ENCODE measurements at places on chromosomes 1 and 21.

DNA sequence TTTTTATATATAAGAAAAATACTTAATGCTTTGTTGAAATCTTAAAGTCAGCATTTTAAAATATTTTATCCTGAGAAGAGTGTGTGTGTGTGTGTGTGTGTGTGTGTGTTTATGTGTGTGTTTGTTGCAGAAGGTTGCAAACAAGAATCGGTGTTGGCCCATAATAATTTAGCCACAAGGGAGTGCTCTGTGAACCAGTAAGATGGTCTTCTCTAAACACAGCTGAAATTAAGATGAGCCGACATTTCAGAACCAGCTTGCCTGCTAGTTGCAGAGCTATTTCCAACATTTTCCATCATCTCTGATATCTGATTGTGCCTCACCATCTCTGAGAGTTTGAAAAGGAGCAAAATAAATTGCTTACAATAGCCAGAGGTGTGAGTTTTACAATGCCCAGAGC, 158.8 kb upstream of the SGIP1 start:
- DNase-seq: no peak

DNA sequence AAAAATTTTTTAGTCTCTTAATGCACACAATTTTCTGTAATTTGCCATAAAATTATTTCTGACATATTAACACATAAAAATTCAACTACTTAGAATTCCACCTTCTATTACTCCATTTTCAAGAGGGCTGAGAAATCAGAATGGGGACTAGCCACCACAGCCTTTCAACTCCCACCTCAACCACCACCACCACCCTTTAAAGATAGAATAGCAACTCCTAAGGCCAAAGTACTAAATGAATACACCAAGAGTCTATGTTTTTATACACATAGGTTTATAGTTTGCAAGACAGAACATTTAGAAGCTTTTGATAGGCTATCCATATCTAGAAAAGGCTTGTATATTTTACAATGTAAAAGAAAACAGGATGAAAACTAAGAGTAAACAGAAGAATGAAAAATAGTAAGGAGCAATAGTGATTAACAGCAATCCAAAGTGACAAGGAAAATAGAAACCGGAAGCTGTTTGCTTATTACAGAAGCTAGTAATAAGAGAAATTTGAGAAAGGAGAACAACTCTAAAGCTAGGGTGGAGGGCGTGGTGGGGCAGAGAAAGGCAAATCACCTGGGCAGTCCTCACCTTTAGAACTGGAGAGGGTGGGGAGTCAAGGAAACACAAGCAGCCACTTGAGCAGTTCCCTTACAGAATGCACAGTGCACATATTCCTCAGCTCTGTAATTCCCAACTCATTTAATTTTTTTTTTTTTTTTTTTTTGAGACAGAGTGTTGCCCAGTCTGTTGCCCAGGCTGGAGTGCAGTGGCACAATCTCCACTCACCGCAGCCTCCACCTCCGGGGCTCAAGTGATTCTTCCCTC, 27.7 kb downstream of the EPS15 start:
- DNase-seq: peak; percentile 55

DNA sequence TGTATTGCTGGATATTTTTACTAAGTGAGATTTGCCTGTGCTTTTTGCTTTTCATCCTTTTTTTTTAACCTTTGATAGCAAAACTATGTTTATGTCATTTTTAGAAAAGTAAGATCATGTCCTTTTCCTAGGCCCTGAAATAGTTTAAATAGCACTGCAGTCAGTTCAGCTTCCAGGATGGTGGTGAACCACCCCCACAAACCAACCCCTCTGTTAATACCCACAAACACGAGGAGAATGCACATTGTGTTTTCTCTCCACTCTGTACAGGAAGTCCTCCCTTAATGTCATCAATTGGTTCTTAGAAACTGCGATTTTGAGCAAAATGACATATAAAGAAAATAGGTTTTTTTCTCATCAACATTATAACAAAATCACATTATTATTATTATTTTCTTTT, 117.7 kb upstream of the DSCAM start:
- DNase-seq: no peak

GRCh38 chr1:53115403-53116306, 26.8 kb downstream of the SLC1A7 start:
- DNase-seq: peak; percentile 67

DNA sequence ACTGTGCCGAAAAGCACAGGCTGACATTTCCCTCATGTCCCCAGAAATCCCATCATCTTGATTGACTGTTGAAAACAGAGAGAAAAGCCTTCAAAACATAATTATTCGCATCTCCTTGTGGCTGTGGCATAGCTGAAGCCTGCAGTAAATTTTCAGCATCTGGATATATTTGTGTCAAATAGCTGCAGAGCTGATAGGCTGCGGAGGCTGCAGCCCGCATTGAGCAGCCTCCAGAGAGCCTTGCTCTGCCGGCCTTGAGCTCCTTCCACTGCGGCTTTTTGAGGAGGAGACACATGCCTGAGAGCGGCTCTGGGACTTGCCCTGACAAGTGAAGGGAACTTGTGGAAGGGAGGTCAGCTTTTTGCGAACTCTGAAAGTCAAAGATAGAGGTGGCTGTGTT, 144.7 kb downstream of the RYR2 start:
- DNase-seq: no peak

DNA sequence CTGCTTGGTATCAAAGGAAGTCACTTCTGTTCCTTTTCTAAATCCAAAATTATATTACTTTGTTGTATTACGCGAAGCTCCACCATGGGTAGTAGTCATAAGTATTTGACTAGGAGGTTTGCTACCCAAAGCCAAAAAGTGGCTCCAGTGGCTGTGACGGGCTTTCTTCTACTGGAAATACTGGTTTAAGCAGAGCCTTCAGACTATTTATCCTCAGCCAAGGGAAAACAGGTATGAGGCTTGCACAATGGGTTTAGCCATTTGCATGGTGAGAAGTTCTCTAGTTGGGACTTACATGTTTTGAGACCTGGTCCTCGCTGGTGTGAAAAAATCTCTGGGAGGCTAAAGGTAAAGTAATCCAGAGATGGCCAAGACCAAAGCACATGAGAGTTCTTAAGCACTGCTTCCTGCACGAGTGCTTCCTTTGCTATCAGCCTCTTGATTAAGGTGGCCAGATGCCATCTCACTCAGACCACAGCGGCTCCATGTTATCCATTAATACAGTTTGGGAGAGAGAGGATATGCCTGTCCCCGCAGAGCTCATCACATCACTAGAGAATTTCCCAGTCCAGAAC, 121.2 kb downstream of the PIK3R3 start:
- DNase-seq: no peak

Data from large intestine (tissue), 12 donors.